PC-3 (cell line): ENCODE measurements at places on chromosomes 11 and 22.

DNA sequence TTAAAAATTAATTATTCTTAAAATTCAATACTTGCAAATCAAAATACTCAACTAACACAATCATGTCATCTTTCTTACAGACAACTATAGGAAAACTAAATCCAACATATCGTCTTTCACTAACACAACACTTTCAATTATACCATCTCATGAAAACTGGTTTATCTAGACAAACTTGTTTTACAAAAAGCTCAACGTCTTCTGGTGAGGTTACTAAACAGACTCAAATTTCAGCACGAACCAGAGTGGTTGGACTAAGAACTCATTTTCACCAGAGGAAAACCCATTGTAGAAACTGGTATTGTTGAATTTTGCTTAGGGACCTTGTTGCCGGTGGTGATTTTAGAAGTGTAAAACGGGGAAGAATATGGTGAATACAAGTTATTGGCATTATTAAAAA lies 52.2 kb downstream of the NUP98 start:
- H3K27ac ChIP-seq, result peak overlapping the region; percentile 73
- peak overlapping the region; percentile 48 for H3K4me3 ChIP-seq
- H3K4me1 ChIP-seq, result peaks cover 25% of the 10 kb centered on the region
- peaks cover 34% of the 10 kb centered on the region for H3K36me3 ChIP-seq
- H3K27me3 ChIP-seq, result no peaks in the 10 kb centered on the region
- DNase-seq, result peak; percentile 89

- H3K27me3 ChIP-seq, result peaks cover 11% of the 10 kb centered on the region; the same call in 1 of the 2 replicates
- DNase-seq, result no peak
- no peak overlapping the region for H3K27ac ChIP-seq
These were observed 473.7 kb downstream of the TBC1D22A start for GRCh38 chr22:47236161-47236560.

GRCh38 chr11:121795174-121795573 lies 320.8 kb downstream of the BLID start:
- no peaks in the 10 kb centered on the region for H3K4me1 ChIP-seq
- no peak for DNase-seq
- no peaks in the 10 kb centered on the region for H3K36me3 ChIP-seq
- H3K4me3 ChIP-seq, result no peak overlapping the region

DNA sequence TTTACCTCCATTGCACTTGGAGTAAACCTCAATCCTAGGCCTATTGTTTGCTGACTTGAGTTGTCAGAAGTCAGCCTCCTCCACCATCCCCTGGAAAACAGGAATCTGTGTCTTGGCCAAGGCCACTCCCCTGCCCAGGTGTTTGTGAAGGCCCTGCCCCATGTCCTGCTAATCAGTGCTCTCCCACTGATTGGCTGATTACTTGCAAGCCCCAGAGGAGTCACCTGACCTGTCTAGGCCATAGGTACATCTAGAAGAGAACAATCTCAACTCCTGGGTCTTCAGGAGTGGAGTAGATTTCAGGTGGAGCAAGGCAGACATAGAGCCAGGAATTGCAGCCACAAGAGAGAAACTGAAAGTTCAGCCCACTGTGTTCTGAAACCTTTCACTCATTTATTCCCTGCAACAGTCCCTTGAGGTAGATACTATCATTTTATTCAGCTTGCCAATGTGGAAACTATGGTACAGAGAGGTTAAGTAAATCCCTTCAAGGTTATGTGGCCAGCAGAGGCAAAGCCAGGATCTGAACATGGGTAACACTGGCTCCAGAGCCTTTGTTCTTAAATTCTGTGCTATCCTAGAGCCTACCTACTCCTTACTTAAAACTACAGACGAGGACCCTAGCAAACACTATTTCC lies 10.4 kb downstream of the OAF start:
- peaks cover 7% of the 10 kb centered on the region; the same call in 1 of the 2 replicates for H3K4me1 ChIP-seq
- no peaks in the 10 kb centered on the region for H3K27me3 ChIP-seq
- peak; percentile 36 for DNase-seq
- H3K4me3 ChIP-seq, result no peak overlapping the region
- no peak overlapping the region for H3K27ac ChIP-seq

- H3K4me1 ChIP-seq, result peaks cover 8% of the 10 kb centered on the region
- H3K36me3 ChIP-seq, result 0 out of 2 replicates have a peak, but pooled peaks cover 3% of the 10 kb centered on the region
- no peak overlapping the region for H3K4me3 ChIP-seq
These were observed 6.2 kb downstream of the TRPT1 start for GRCh38 chr11:64219755-64220154.

- no peaks in the 10 kb centered on the region for H3K27me3 ChIP-seq
- H3K27ac ChIP-seq, result no peak overlapping the region
- H3K36me3 ChIP-seq, result peaks cover 19% of the 10 kb centered on the region
These were observed 9.8 kb downstream of the RPL27A start for GRCh38 chr11:8692417-8692816.

GRCh38 chr11:69957849-69958248 lies 120.3 kb upstream of the ANO1 start:
- no peak for DNase-seq
- H3K4me3 ChIP-seq, result no peak overlapping the region
- H3K36me3 ChIP-seq, result no peaks in the 10 kb centered on the region
- H3K27ac ChIP-seq, result no peak overlapping the region
- H3K4me1 ChIP-seq, result peaks cover 22% of the 10 kb centered on the region

- no peaks in the 10 kb centered on the region for H3K36me3 ChIP-seq
- no peak overlapping the region for H3K4me3 ChIP-seq
These were observed 72.6 kb upstream of the GDPD4 start for GRCh38 chr11:77374108-77374507.

GRCh38 chr11:75527130-75527529 lies 1.4 kb upstream of the GDPD5 start:
- H3K36me3 ChIP-seq, result no peaks in the 10 kb centered on the region
- H3K27me3 ChIP-seq, result no peaks in the 10 kb centered on the region
- H3K4me1 ChIP-seq, result peaks cover 22% of the 10 kb centered on the region
- no peak overlapping the region for H3K27ac ChIP-seq
- no peak overlapping the region for H3K4me3 ChIP-seq

DNA sequence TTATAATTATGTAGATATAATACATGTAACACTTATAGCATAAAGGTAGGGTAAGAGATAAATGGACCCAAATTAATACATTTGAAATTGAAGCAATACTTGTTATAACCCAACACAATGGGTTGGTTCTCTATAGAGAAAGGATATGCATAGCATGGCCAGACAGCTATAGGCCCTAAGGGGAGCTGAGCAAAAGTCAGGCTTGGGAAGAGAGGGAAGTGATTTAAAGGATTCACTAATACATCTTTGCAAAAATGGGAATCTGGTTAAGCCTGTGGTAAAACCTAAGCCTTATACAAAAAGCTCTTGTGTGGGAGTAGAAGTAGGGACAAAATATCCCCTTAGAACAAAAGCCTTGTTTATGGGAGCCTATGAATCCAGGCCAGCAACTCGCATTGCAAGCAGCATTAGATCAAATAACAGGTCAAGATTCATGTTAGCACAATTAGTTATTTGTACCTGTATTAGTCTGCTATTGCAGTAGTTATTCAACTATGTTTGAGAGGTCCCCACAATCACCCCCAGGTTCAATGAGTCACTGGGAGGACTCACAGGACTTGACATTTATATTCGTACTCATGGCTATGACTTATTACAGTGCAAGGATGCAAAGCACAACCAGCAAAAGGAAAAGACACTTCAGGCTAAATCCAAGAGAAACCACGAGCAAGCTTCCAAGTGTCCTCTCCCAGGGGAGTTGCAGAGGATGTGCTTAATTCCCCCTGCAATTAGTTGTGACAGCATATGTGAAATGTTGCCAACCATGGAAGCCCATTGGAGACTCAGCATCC lies 144.7 kb upstream of the LMO1 start:
- H3K27ac ChIP-seq, result no peak overlapping the region
- peaks cover 43% of the 10 kb centered on the region for H3K27me3 ChIP-seq
- H3K4me1 ChIP-seq, result no peaks in the 10 kb centered on the region
- no peak overlapping the region for H3K4me3 ChIP-seq

GRCh38 chr22:50485221-50486131 lies 1.2 kb upstream of the MIOX start:
- no peak for DNase-seq
- H3K4me3 ChIP-seq, result no peak overlapping the region
- H3K4me1 ChIP-seq, result no peaks in the 10 kb centered on the region
- no peaks in the 10 kb centered on the region for H3K27me3 ChIP-seq

DNA sequence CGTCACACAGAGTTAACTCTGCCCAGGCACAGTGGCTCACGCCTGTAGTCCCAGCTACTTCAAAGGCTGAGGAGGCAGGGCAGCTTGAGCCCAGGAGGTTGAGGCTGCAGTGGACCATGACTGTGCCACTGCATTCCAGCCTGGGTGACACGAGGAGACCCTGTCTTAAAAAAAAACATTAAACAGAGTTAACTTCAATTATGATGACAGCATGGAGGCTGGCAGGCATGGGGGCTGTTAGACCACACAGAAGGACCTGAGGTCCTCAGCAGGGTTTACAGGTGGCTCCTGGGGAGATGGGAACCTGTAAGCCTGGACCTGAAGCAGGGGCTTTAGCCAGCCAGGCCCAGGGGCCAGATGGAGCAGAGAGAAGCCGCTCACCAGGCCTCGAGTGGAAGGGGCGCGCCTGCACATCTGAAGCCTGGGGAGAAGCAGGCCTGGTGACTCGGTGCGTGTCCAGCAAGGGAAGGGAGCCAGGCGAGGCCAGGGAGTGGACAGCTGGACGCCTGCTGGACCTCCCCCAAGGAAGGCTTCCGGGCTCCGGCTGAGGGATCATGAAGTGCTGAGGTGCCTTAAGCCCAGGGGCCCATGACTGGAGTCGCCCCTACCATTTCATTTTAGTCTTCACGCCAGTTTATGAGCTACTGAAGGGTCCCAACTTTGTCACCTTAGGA lies 25.3 kb downstream of the RPUSD4 start:
- H3K27me3 ChIP-seq, result no peaks in the 10 kb centered on the region
- H3K27ac ChIP-seq, result no peak overlapping the region
- H3K4me1 ChIP-seq, result no peaks in the 10 kb centered on the region
- no peak for DNase-seq
- peaks cover 8% of the 10 kb centered on the region for H3K36me3 ChIP-seq

- H3K4me3 ChIP-seq, result no peak overlapping the region
- no peaks in the 10 kb centered on the region for H3K4me1 ChIP-seq
- no peaks in the 10 kb centered on the region for H3K27me3 ChIP-seq
These were observed 9.0 kb downstream of the RCOR2 start for GRCh38 chr11:63907808-63908530.

- 0 out of 2 replicates have a peak, but pooled peaks cover 3% of the 10 kb centered on the region for H3K27me3 ChIP-seq
- DNase-seq, result no peak
- H3K4me1 ChIP-seq, result peaks cover 32% of the 10 kb centered on the region
These were observed 23.7 kb downstream of the ADAMTS8 start for GRCh38 chr11:130404727-130405126.

DNA sequence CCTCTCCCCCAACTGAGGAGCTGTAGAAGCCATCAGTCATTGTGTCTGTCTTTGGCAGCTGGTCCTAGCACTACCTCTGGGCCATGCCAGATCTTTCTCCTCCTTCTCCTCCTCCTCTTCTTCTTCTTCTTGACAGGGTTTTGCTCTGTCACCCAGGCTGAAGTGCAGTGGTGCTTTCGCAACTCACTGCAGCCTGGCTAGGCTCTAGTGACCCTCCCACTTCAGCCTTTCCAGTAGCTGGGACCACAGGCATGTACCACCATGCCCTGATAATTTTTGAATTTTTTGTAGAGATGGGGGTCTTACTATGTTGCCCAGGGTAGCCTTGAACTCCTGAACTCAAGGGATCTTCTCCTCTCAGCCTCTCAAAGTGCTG lies 50.1 kb upstream of the SHANK2 start:
- H3K27me3 ChIP-seq, result no peaks in the 10 kb centered on the region
- H3K27ac ChIP-seq, result no peak overlapping the region
- H3K4me1 ChIP-seq, result peaks cover 33% of the 10 kb centered on the region
- H3K36me3 ChIP-seq, result no peaks in the 10 kb centered on the region
- no peak overlapping the region for H3K4me3 ChIP-seq
- no peak for DNase-seq

DNA sequence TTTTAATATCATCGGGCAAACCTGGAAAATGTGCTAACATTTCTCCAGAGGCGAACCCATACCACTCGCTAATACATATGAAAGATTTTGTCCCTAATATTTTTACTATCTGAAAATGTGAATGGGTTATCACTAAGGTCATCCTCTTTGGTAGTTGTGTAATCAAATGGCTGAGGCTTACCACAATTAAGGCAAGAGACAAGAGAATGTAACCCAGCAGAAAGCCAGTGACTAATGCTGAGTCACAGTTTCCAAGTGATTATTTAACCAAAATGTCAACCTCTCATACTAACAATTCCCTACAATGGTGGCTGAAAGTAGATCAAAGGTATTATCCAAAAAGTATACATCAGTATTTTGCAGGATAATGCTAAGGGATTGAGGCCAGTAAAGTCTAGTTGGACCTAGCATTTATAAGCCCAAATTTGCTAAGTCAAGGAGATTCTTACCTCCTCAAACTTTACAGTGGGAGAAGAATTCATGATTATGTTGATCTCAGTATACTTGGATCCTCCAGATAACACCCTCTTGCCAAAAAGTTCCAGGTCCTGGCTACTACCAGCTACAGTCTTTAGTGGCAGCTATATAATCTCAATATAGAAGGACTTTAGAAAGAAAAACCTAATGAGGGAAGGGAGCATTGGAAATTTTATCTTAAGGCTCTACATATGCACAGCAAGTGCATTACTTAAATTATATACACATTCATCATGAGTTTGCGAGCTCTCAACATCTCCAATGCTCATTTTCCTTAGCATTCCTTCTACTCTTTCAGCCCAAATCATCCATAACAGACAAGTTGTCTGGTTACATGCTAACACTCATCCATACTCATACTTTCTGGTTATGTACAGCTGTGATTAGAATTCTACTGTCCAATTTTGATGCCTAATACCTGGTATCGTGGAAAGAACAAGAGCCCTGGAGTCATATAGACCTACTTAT lies 25.4 kb downstream of the SIK3 start:
- no peaks in the 10 kb centered on the region for H3K27me3 ChIP-seq
- H3K4me3 ChIP-seq, result peak overlapping the region; percentile 0; the same call in 1 of the 2 replicates
- peak; percentile 98 for DNase-seq

- no peaks in the 10 kb centered on the region for H3K27me3 ChIP-seq
- DNase-seq, result no peak
- H3K27ac ChIP-seq, result no peak overlapping the region
- H3K36me3 ChIP-seq, result no peaks in the 10 kb centered on the region
These were observed 33.8 kb downstream of the TNRC6B start for GRCh38 chr22:40211476-40212054.

GRCh38 chr11:25790396-25790795 lies 541.5 kb upstream of the ANO3 start:
- no peaks in the 10 kb centered on the region for H3K36me3 ChIP-seq
- H3K27ac ChIP-seq, result no peak overlapping the region
- no peaks in the 10 kb centered on the region for H3K4me1 ChIP-seq

- peaks cover 16% of the 10 kb centered on the region for H3K4me1 ChIP-seq
- peaks cover 17% of the 10 kb centered on the region for H3K36me3 ChIP-seq
- H3K27ac ChIP-seq, result peak overlapping the region; percentile 88
These were observed 494 bp downstream of the ZDHHC5 start for GRCh38 chr11:57668434-57668782.
